ENCODE measurements at places on chromosomes 3 and 15.

DNA sequence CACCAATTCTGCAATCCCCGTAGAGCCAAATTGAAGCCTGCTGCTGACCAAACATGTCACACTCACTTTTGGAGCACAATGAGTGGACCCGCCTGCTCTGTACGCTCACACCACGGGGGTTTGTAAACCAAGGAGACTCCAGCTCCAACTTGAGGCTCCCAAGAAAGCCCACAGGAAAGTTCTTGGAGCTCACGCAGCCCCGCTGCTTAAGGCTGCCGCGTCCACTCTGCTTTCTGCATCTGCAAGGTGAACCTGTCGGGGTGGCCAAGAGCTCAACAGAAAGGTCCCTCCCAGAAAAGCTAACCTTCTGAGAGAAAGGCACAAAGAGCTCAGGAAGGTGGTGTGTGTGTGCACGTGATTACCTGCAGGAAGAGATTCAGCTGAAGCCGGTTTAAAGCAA is 94.9 kb downstream of the PCSK6 start:
- no peak for DNase-seq

GRCh38 chr3:149452036-149452435 is 22.5 kb upstream of the TM4SF4 start:
- DNase-seq, result no peak

GRCh38 chr3:31440878-31441277 is 91.8 kb upstream of the STT3B start:
- no peak for DNase-seq

DNA sequence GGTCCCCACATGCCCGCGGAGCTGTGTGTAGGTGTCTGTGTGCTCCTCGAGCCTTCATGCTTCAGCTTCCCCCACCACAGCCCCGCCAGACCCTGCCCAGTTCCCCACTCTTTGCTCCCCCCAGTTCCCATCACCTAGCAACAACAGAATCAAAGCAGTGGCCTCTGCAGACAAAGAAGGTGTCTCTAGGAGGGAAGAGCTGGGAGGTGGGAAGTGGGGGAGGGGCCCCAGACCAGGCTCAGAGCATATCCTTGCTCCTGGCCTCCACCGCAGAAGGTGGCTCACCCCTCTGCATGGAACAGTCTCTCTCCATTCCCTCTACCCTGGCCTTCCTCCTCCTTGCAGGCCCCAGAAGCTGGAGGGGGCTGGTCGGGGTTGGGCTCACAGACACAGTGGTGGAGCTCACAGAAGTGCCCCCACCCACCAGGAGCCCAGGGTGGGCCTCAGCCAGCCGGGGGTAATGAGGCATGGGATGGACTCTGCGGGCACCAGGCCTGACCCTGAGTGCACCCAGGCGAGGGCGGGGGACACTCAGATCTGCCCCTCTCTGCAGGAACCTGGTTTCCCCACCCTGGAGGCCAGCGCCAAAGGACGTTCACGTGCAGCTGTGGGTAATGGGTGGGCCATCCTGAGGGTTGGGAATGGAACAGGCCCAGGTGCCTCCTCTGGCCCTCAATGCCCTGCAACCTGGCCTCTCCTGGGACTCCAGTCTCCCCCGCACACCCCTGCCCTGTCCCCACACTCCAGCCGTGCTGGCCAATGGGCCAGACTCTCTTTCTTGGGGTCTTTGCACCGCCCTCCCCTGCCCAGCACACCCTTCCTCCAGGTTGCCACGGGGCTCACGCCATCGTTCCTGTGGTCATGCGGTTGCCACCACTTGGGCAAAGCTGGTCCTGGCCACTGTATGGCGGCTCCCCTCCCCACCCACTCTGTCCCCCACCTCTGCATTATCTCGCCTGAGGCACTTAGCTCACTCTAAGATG is 53.4 kb downstream of the TPRA1 start:
- DNase-seq, result no peak

- DNase-seq, result peak; percentile 43
These were observed 41.7 kb downstream of the OXSM start for GRCh38 chr3:25831578-25831977.

DNA sequence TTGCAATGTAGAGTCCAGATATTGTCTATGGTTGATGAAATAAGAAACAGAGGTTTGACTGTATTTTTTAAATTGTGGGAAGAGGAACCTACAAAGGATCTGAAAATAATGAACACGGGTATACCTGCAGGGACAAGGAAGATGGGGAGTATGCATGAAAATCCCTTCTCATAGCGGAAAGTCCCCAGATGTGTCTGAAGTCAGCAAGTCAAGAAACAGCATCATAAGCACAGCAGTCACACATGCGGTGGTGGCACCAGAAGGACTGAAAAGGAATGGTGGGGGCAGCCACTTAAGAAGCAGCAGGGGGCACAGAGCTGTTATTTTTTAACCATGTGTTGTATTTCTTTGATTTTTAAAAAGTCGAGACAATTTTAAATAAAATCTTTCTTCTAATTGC is 4.7 kb downstream of the MRPS11 start:
- no peak for DNase-seq

- DNase-seq, result no peak
These were observed 88.8 kb upstream of the RARB start for GRCh38 chr3:25339225-25339624.

DNA sequence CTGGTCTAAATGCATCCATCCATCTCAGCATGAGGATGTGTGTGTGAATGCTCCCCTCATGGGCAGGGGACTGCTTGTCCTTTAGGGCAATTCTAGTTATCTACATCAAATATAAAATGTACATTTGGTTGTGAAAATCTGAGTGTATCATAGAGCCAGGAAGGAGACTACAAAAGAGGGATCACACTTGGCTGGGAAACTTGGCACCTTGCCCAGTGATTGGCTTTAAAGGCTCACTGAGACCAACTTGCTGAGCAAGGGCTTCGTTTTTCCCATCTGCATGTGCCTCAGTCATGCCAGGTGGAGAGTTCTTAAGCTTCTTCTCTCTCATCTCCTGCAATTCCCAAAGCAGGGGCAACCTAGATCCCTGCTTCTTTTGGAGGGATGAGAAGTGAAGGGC is 5.2 kb downstream of the CAPN3 start:
- DNase-seq, result no peak

DNA sequence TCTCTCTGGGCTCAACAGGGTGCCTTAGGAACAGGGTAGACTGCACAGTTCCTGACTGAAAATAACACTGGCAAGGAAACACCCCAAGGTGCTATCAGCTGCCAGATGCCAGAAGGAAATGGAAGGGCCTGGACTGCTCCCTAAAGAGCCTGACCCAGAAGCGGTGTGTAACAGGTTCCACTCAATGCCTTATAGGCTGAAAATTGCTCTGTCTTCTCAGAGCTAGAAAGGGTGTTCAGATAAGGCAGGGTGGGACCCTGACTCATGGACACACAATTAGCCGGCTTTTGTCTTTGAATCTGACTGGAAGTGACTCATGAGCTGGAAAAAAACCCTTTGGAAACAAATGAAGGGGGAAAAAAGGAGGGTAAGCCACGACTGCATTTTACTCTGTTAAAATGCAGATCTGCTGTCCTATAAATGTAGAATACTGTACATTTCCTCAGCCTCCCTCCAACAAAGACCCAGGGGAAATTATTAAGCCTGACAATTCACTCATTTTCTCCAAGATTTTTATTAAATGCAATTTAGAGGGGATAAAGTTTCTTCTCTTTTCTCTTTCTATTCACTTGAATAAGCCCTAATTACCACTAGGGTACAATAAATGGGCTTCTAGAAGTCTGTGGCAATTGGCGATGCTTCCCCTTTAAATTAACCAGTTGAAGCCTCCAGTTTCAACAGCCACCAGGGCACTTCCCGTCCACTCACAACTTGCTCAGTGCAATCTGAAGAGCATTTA is 160.2 kb upstream of the TBL1XR1 start:
- DNase-seq, result peak; percentile 97

- DNase-seq, result peak; percentile 74
These were observed 71.8 kb downstream of the SYNPR start for GRCh38 chr3:63349583-63350573.

DNA sequence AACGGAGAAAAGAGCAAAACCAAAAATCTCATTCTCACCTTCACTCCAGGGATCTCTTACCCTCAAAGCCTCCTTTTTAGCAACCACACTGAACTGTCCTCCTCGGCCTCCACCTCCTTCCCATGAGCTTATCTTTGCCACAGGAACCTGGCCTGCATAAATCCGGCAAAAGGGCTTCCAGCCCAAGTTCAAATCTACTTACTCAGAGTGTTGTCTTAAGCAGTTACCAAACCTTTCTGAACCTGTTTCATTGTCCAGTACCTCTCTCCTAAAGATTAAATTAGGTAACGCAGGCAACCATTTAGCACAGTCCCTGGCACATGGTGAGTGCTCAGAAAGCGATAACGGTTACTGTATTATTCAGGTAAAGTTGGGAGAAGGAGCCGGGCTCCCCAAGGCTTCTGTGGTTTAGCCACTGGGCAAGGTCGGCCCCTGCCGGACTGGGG is 777 bp downstream of the CIB1 start:
- DNase-seq, result no peak

DNA sequence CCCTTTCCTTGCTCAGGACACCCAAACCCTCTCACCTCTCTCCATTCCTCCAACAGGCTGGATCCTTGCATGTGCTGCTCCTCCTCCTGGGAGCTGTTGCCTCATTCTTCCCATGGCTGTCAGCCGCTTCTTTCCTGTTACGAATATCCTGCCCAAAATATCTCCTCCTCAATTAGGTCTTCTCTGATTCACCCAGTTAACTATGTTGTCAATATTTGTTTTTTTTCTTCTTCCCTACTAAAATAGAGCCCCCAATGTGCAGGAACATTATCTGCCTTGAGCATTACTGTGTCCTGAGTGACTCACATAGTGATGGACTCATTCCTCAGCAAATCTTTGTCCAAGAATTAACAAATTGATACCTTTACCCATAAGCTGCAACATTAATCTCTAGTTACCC is 357.2 kb downstream of the CLSTN2 start:
- DNase-seq, result no peak

DNA sequence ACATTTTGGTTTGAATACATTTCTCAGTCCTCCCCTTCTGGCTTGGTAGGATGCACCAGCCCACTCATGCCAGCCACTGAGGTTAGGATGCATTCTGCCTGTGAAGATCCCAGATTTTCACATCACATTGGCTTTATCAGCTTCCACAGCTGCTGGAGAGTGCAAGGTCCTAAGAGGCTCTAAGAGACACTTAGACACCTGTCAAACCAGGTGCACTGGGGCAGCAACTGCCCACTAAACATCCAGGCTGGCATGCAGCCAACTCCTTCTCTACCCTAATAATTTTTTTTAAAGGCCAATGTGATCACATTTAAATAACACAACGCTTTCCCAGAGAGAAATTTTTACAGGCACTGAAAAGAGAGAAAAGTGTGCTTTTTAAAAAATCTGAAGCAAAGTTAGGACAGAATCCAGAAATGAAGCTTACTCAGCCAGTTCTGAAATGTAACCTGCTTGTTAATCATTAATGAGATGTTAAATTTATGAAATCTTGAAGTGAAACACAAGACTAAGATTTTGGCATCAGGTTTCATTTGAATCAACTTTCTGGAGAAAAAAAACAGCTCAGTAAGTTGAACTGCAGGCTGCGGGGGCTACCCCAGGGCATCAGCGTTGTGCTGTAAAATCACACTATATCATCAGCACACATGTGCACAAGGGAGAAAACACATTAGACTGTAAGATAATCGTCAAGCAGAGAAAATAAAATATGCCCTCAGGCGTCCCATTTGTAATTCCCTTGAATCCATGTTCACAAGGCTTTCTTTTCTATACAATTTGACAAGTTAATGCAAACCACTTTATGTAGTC is 312.9 kb downstream of the ZBBX start:
- no peak for DNase-seq

GRCh38 chr15:68618394-68618793 is 39.6 kb downstream of the CORO2B start:
- DNase-seq, result no peak

GRCh38 chr15:42270996-42271395 is 2.0 kb upstream of the GANC start:
- no peak for DNase-seq

DNA sequence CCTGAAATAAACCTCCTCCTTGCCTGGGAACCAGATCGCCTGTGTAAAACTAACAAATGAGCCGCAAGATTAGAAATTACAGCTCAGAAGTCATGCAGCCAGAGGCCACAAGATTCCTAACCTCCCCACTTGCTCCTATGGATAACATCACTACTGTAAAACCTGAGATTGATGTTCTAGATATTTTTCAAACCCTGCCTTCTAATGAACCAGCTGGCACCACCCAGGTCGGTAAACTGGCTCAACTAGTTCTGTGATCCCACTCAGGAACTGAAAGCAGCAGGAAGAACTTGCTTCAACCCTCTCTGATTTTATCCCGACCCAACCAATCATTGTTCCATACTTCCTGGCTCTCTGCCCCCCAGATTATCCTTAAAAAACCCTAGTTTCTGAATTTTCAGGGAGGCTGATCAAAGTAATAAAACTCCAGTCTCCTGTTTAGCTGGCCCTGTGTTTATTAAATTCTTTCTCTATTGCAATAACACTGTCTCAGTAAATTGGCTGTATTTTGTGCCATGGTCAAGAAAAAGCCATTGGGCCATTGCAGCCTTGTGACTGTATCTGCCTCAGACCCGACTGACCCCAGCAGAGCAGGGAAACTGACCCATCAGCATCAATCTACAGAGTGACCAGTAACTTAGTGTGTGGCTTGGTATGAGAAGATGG is 98.9 kb downstream of the RPLP1 start:
- DNase-seq, result no peak

DNA sequence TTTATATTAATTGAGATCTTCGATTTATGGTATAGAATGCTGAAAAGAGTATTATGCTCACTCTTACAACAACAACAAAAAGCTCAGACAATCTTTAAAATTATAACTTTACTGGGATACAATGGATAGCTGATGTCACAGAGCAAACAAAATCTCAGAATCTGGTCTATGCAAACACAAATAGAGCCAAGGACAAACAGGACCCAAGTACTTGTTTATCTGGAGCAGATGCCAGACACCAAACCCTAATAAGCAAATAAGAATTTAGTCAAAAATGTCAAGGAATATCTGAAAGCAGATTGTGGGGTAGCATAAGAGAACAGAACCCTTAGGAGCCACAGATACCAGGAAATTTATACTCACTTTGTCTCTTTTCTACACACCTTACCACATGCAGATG is 302.2 kb downstream of the CGGBP1 start:
- DNase-seq, result no peak

- no peak for DNase-seq
These were observed 58.9 kb downstream of the COL8A1 start for GRCh38 chr3:99697250-99697649.

- DNase-seq, result no peak
These were observed 3.9 kb upstream of the GRAMD2A start for GRCh38 chr15:72201391-72201921.

- DNase-seq, result peak; percentile 78
These were observed 13.0 kb upstream of the MANF start for GRCh38 chr3:51371943-51372557.
